ENCODE measurements at places on chromosomes 12 and 14.
A peak's percentile ranks its signal among the peaks of the same experiment; 100 is the strongest.

DNA sequence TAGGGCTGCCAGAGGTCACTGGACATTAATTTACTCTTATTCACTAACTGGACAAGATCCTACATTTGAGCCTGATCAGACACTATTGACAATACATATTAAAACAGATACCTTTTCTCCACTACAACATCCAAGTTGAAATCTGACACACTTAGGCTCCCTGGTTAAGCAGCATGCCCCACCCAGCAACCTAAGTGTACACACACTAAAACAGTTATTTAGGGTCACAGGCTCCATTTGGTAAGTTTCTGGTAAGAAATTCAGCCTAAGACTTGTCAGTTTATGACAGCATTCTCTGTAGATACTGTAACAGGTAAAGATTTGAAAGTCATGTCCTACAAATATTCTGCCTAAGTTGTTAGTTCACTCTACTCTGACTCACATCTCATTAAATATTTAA lies 12.3 kb upstream of the LLPH start:
- H3K27ac ChIP-seq = no peak overlapping the region
- H3K27me3 ChIP-seq = no peaks in the 10 kb centered on the region
- H3K4me1 ChIP-seq = peaks cover 10% of the 10 kb centered on the region
- no peak overlapping the region for H3K4me3 ChIP-seq

- peaks cover 20% of the 10 kb centered on the region for H3K4me1 ChIP-seq
- peaks cover 83% of the 10 kb centered on the region for H3K27me3 ChIP-seq
- H3K4me3 ChIP-seq = peak overlapping the region; percentile 75
- H3K27ac ChIP-seq = no peak overlapping the region
- H3K36me3 ChIP-seq = peaks cover 7% of the 10 kb centered on the region
- no peak for DNase-seq
Measured at GRCh38 chr14:104460791-104461651, 118.5 kb upstream of the C14orf180 start.

DNA sequence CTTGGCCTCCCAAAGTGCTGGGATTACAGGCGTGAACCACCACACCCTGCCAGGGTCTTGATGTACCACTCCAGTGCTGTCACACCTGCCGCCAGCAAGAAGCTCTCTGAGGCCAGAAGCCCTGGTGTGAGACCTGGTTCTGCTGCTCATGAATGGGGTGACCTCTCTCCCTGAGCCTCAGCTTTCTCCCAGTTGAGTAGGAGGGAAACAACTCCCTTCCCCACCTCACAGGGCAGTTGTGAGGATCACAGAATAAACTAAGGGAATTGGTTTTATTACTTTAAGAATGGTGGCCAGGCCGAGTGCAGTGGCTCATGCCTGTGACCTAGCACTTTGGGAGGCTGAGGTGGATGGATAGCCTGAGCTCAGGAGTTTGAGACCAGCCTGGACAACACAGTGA lies 5.8 kb upstream of the CD63 start:
- DNase-seq = no peak
- peak overlapping the region; percentile 27 for H3K27ac ChIP-seq
- no peaks in the 10 kb centered on the region for H3K27me3 ChIP-seq
- H3K4me1 ChIP-seq = peaks cover 30% of the 10 kb centered on the region
- H3K4me3 ChIP-seq = no peak overlapping the region
- H3K36me3 ChIP-seq = no peaks in the 10 kb centered on the region

- H3K27me3 ChIP-seq = peaks cover 57% of the 10 kb centered on the region
- peaks cover 6% of the 10 kb centered on the region for H3K36me3 ChIP-seq
- DNase-seq = no peak
- no peak overlapping the region for H3K27ac ChIP-seq
- peaks cover 3% of the 10 kb centered on the region for H3K4me1 ChIP-seq
Measured at GRCh38 chr12:104055686-104056388, 5.8 kb upstream of the GLT8D2 start.

DNA sequence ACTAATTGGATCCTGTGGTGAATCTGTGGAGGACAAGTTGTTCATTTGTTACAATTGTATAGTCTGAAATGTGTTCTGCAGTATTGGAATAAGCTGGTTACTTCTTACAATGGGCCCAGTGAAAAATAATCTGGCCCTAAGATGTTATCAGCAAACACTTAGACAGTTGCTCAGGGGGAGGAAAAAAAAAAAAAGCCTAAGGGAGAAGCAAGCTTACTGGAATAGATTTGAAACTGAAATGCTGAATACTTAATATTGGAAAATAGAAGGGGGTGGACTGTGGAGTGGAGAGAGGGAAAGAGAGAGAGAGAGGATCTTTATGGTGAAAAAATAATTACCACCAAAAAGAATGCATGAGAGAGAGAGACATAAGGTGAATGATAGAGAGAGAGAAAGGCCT lies 4.0 kb downstream of the FOXG1 start:
- H3K27me3 ChIP-seq = peaks cover 38% of the 10 kb centered on the region
- H3K4me1 ChIP-seq = peaks cover 5% of the 10 kb centered on the region
- no peak overlapping the region for H3K27ac ChIP-seq

DNA sequence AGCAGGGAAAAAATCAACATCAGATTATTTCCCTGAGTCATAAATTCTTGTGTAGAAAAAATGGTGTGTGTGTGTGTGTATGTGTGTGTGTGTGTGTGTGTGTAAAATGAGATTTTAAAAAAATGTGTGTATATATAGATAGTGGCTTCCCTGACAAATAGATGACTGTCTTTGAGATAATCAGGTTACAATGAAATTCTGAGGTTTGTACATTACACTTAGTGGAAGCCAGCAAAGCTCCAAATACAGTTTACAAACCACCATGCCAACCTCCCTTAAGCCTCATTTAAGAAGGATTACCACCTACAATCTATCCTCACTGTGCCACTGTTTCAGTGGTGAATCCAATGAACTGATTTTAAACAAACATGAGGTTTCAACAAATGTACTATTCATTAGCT lies 93.8 kb downstream of the MED13L start:
- no peak overlapping the region for H3K27ac ChIP-seq
- no peaks in the 10 kb centered on the region for H3K36me3 ChIP-seq
- DNase-seq = no peak
- H3K4me3 ChIP-seq = no peak overlapping the region

DNA sequence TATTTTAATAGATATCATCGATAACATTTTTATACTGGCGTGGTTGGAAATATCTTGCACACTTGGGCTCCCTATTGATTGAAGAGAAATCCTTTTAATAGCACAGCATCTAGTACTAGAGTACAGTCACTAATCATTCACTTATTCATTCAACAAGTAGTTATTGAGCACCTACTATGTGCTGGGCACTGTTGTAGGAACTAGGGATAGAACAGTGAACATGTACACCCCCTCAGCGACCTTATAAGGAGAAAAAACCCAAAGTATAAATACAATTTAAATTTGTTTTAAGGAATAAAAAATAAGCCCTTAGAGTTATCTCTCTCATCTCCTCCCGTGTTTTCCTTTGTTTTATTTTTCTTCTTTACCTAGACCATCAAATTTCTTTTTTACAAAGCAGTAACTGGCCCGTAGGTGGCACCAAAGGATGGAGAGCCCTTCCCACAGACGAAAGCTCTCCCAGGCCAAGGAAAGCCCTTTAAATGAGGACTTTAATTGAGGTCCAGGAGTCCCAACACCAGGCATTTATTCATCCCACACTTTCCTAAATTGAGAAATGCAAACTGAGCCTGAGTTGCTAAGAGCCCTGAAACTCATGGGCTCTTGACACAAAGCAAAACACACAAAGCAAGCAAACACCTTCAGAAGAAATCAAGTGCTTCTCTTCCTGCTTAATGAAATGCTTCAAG lies 29.0 kb downstream of the PEBP1 start:
- H3K4me1 ChIP-seq = peaks cover 14% of the 10 kb centered on the region
- H3K27me3 ChIP-seq = no peaks in the 10 kb centered on the region
- no peak for DNase-seq
- no peak overlapping the region for H3K4me3 ChIP-seq
- peak overlapping the region; percentile 73 for H3K27ac ChIP-seq

DNA sequence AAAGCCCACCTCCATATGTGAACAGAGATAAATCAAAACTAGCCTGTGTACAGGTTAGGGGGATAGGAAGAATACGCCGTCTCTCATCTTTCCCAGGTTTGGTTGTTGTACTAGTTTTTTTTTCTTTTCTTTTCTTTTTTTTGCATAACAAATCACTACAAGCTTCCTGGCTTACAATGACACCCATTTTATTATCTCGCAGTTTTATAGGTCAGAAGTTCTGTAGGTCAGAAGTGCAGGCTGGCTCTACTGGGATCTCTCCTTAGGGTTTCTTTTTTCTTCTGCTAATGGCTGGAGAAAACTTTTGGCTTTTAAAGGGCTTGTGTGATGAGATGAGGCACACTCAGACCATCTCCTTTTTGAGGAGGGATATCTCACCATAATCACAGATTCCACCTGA lies 25.7 kb upstream of the CRY1 start:
- no peak overlapping the region for H3K4me3 ChIP-seq
- H3K27ac ChIP-seq = no peak overlapping the region
- H3K36me3 ChIP-seq = peaks cover 7% of the 10 kb centered on the region
- DNase-seq = no peak

DNA sequence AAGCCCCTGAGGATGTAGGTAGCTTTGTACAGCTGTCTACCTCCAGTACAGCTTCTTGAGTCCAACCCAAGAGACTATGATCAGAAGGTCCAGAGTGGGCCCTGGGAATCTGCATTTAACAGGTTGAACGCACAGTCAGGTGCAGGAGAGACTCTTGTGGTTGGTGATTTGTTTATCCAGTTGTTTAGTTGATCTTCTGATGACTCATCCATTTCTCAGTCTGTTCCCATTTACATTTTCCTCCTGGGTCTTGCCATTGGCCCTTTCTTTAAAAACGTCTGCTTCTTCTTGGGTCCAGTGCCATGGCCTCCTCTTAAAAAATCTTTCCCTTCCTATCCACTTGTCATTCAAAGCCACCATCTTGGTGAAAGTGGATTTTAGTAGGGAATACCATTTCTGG lies 734.2 kb downstream of the MED13L start:
- H3K27ac ChIP-seq = no peak overlapping the region
- no peak overlapping the region for H3K4me3 ChIP-seq
- no peak for DNase-seq
- H3K27me3 ChIP-seq = no peaks in the 10 kb centered on the region
- H3K36me3 ChIP-seq = no peaks in the 10 kb centered on the region
- no peaks in the 10 kb centered on the region for H3K4me1 ChIP-seq

DNA sequence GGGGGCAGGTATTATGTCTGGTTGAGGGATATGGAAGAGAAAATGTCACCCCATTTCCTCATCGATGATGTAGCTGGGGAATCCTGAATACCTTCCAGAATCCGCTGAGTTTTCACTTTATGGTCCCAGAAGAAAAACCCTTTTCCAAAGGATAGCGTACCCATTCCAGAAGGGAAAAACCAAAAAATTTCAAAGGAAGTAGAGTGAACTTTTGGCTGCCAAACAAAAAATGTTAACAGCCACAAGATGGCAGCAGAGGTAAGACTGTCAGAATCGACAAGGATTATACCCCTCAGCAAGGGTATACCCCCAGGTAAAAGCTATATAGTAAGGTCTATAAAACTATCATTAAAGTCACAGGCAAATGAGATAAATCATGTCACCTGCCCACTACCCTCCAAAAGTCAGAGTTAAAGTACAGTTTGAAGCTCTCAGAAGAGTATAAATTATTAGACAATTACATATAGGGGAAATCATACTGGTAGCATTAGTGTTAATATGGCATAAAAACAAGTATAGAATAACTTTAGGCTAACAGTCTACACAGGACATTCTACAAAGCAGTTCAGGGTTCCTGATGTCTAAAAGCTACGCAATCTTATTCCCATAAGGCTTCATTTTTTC lies 18.0 kb downstream of the ACIN1 start:
- peaks cover 13% of the 10 kb centered on the region for H3K4me1 ChIP-seq
- peaks cover 5% of the 10 kb centered on the region for H3K36me3 ChIP-seq
- peak overlapping the region; percentile 41 for H3K27ac ChIP-seq
- DNase-seq = no peak
